Spinal cord (tissue), 10 donors: ENCODE measurements at places on chromosomes 7 and 10. TPM values are rescaled to one million over a fixed set of nuclear protein-coding genes. Genes with fewer than 3 reads are reported as not detected.

The HEPACAM2 gene
- 0.11 TPM for total RNA-seq

The CPN1 gene
- 0.69 TPM for total RNA-seq

The OPTN gene
- total RNA-seq = 54.3 TPM

The TMEM243 gene
- 17.4 TPM for total RNA-seq

The IFIT1B gene
- total RNA-seq = 1.4 TPM

The BTBD16 gene
- 0.59 TPM for total RNA-seq

The NAT16 gene
- 0.40 TPM for total RNA-seq

The IGFBP3 gene
- 45.9 TPM for total RNA-seq

DNA sequence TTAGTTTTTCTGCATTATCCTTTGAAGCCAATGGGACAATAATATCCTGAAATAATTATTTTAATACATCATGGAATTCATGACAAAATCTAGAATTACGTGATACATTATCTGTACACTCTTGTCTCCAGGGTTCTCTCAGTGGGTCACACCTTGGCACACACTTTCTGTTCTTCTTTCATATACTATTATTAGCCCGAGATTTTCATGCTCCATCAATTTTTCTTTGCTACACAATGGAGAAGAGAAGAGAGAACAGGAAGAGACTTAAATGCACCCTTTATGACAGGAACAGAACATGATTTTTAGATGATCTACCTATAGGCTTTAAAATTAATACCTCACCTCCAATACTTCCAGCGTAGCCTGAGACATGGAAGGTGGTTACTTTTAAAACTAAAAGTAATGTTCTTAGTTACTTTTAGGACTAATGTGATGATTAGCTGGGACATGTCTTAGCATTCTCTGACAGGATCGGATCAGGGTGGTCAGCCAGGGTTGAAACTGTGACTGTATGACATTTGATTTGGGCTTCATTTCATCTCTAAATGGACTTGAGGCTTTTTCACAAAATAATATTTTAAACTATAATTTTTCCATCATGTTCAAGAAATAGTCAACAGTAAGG lies 148.2 kb upstream of the WNT16 start:
- no peaks in the 10 kb centered on the region for H3K36me3 ChIP-seq
- H3K4me3 ChIP-seq = no peak overlapping the region
- H3K4me1 ChIP-seq = no peaks in the 10 kb centered on the region
- H3K27ac ChIP-seq = no peak overlapping the region

DNA sequence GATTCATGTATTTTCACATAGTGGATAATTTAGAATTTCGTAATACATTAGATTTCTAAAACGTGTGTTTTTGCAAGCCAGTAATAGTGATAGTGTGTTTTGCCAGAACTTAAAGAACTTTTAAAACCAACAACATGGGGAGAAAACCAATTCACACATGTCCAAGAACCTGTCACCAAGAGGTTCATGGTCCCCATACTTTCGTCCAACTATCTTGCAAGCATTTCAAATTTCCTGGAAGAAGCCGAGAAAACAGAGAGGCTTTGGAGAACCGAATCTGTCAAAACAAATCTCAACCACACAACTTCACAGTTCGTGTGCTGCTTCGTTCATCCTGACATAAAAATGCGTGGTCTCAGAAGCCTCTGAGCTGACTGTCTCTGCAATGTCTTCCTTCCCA lies 31.9 kb downstream of the GFRA1 start:
- DNase-seq = no peak
- H3K4me1 ChIP-seq = peaks cover 5% of the 10 kb centered on the region
- H3K4me3 ChIP-seq = no peak overlapping the region

GRCh38 chr10:49629431-49629881 lies 15.6 kb downstream of the CHAT start:
- no peak overlapping the region for H3K27ac ChIP-seq
- DNase-seq = no peak
- H3K4me1 ChIP-seq = no peaks in the 10 kb centered on the region
- peaks cover 2% of the 10 kb centered on the region for H3K27me3 ChIP-seq
- no peaks in the 10 kb centered on the region for H3K36me3 ChIP-seq

GRCh38 chr10:71731791-71732190 lies 12.2 kb upstream of the C10orf105 start:
- H3K4me3 ChIP-seq = no peak overlapping the region
- H3K27ac ChIP-seq = no peak overlapping the region
- H3K4me1 ChIP-seq = peaks cover 31% of the 10 kb centered on the region
- no peak for DNase-seq
- H3K27me3 ChIP-seq = no peaks in the 10 kb centered on the region

GRCh38 chr10:123778719-123779517 lies 112.7 kb downstream of the CPXM2 start:
- no peaks in the 10 kb centered on the region for H3K27me3 ChIP-seq
- H3K27ac ChIP-seq = no peak overlapping the region
- no peak overlapping the region for H3K4me3 ChIP-seq

DNA sequence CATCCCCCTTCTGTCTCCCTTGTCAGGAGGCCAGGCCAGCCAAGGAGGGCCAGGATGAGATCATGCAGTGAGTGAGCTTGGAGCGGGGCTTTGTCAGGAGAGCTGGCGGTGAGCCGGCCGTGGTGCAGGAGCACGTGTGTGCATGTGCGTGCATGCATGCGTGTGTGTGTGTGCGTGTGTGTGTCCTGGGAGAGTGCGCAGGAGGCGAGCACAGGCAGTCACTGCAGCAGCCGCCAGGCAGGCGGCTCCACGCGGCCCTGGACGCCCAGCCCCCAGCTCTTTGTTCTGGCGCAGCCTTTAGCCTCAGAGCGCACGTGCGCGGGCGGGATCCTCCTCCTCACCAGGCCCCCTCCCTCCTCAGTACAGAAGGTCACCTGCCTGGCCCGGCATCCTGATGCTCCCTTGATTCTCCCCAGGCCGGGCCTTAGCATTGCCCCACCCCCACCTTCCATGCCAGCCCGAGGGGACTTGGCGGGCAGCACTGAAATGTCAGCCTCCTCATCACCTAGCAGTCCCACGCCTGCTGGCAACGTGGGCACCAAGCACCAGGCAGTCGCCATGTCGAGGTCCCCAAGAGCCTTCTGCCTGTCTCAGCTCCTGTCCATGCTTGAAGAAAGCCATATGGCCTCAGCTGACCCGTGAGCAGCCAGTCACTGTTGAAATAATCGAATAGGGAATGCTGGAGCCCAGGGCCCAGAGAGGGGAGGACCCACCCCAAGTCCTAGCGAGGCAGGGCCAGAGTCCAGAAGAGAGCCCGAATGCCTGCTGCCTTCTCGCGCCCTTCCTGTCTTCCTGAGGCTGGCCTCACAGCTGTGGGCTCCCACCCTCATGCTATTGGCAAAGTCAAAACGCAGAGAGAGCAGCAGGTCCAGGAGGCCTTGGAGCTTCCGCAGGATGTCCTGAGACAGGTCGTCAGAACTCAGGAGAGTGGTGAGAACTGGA lies 125.9 kb upstream of the PPIF start:
- H3K4me3 ChIP-seq = no peak overlapping the region
- DNase-seq = no peak
- peak overlapping the region; percentile 87 for H3K27ac ChIP-seq
- peaks cover 68% of the 10 kb centered on the region for H3K4me1 ChIP-seq
- H3K36me3 ChIP-seq = peaks cover 70% of the 10 kb centered on the region

DNA sequence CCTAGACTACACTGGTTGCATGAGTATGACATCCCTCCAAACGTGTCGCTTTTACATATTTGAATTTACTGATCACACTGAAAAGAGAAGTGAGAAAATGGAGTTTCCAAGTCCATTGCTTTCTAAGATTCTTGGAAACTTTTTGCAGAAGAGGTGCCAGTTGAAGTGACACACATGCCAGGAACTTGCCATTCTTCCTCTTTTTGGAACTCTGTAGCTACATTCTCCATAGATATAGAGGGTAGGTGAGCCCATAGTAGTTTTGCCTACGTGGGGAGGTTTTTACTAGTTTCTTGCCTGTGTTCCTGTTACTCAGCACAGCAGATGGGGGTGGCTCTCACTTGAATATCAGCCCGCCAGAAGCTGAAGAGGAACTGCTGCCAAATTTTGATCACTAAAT lies 286.6 kb upstream of the NRP1 start:
- no peaks in the 10 kb centered on the region for H3K36me3 ChIP-seq
- no peak overlapping the region for H3K4me3 ChIP-seq
- peaks cover 3% of the 10 kb centered on the region for H3K4me1 ChIP-seq
- H3K27me3 ChIP-seq = no peaks in the 10 kb centered on the region
- peak; percentile 85 for DNase-seq

GRCh38 chr7:141617280-141617679 lies 66.1 kb downstream of the AGK start:
- no peak overlapping the region for H3K27ac ChIP-seq
- no peaks in the 10 kb centered on the region for H3K27me3 ChIP-seq
- no peak overlapping the region for H3K4me3 ChIP-seq
- DNase-seq = no peak
- H3K36me3 ChIP-seq = peaks cover 6% of the 10 kb centered on the region

DNA sequence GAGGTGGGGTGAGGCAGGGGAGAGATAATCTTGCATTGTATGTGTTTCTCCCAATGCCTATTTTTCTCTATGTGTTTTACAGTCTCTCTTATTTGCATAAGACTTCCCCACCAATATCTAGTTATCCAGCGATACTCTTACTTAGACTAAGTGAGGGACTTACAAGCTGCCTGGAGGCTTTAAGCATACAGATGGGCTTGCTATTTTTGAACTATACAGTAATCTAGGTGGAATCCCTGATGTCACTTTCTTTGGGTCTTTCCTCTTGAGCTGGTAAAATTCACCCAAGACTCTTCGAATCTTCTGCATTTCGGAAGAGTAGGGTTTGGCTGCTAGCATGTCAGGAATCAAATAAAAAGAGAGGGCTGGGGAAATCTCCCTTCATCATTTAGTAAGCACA lies 76.6 kb downstream of the NDUFB2 start:
- peaks cover 13% of the 10 kb centered on the region for H3K36me3 ChIP-seq
- no peak overlapping the region for H3K27ac ChIP-seq
- no peaks in the 10 kb centered on the region for H3K4me1 ChIP-seq
- no peak for DNase-seq
